Fibroblast of the aortic adventitia (primary cell): ENCODE measurements at places on chromosomes 11 and 22. TPM values are rescaled to one million over a fixed set of nuclear protein-coding genes. Genes with fewer than 3 reads are reported as not detected.

GRCh38 chr11:121889931-121890330, 226.1 kb downstream of the BLID start:
- peak; percentile 83 for DNase-seq

DNA sequence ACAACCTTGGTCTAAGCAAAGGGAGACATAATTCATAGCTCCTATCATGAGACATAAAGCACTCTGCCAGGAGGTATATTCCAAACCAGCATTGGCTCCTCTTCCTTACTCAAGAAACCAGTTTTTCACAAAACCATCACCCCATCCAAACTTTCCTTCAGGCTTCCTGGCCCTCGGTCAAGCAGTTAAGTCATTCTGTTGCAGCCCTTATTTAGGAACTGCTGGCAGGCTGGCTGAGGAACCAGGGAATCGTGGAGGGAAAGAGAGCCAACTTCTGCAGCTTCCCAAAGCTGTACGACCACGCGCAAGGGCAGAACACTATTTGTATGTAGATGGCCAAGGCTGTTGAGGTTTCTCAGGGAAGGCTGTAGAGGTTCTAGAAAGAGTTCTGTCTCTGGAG, 680 bp downstream of the IFT46 start:
- DNase-seq = peak; percentile 79

DNA sequence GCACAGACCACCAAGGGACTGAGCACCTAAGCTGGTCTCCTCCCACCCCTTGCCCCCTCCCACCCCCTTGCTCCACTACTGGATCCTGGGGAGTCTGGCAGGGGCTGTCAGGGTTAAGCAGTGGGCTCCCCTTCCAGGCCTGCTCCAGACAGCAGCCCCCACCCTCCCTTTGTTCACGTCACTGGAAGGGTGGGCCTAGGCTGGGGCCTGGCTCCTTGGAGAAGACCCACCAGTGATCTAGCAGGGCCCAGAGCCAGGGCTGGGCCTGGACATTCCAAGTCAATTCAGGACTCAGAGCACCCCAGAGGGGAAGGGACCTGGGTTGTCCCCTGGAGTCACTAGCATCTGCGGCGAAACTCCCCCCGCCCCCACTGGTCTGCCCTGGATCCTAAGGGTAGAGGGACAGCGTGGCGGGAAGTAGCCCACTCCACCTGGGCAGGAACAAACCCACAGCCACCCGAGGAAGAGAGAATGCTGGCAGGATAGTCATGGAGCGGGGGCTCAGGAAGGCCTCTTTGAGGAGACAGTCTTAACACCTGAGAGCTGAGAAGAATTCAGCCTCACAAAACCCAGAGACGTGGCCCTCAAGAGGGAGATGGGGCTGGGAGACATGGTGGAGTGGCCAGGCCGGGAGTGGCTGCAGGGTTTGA, 45.8 kb downstream of the IGLL1 start:
- DNase-seq = no peak

DNA sequence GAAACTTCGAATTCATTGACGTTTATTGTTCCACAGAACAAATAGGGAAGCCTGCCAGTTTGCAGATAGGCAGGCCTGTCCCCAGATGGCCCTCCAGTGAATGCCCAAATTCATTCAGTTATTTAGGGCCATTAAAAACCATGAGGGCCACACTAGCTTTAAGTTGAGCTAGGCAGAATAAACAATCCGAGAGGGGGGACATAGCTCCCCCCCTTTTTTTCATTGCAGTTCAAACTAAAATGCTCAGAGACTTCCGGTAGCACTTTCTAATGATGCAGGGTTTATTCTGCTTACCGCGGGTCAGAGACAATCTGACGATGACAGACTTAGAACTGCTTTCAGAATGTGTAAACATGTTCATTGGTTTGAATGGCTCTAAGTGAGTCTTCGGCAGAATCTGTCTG, 72.0 kb downstream of the ZBTB16 start:
- DNase-seq = no peak

The C11orf52 gene
- 0.63 TPM in 1 of 2 replicates, not detected in the other for total RNA-seq
